GM23248 (cell line): ENCODE measurements at places on chromosomes 12 and 14. TPM values are rescaled to one million over a fixed set of nuclear protein-coding genes. Genes with fewer than 3 reads are reported as not detected.

DNA sequence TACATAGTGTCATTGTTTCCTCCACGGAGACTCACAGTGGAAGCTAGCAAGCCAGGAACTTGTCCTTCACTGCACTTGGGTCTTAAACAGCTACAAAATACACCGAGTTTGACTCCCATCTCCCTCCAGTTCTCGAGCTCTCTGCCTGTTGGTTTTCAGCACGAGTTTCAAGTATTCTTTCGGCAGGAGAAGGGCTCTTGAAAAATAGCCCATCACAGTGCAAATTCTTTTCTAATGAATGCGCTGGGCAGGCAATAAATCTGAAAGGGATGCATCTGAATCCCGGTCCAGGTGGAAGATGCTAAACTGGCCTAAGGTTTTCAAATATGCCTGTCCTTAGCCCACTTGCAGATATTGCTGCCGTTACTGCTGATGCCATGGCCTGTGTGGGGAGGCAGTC is 173.9 kb downstream of the CACNA1C start:
- H3K4me1 ChIP-seq, result peaks cover 17% of the 10 kb centered on the region
- H3K27me3 ChIP-seq, result no peaks in the 10 kb centered on the region
- DNase-seq, result peak; percentile 22
- H3K27ac ChIP-seq, result no peak overlapping the region

DNA sequence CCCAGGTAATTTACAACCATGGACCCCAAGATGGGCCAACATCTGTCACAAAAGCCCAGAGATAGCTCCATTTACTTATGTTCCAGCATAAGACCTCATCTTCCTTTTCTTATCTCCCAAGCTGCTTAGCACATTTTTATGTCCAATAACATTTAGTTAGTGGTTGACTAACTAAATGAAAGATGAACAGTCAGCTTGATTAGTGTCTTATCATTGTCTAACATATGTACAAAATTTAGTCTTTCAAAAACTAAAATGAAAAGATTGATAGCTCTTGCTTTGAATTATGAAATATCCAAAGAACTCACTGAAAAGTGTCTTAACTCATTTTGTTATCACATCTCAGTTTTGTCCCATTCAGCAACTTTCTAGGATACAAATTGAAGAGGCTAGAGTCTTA is 163.1 kb upstream of the EGLN3 start:
- peaks cover 13% of the 10 kb centered on the region; the same call in 1 of the 2 replicates for H3K4me1 ChIP-seq
- 0 out of 2 replicates have a peak, but pooled peaks cover 6% of the 10 kb centered on the region for H3K27me3 ChIP-seq
- H3K27ac ChIP-seq, result no peak overlapping the region
- DNase-seq, result no peak
- no peaks in the 10 kb centered on the region for H3K36me3 ChIP-seq

SLC25A47 gene
- total RNA-seq, result not detected in 2 replicates

DNA sequence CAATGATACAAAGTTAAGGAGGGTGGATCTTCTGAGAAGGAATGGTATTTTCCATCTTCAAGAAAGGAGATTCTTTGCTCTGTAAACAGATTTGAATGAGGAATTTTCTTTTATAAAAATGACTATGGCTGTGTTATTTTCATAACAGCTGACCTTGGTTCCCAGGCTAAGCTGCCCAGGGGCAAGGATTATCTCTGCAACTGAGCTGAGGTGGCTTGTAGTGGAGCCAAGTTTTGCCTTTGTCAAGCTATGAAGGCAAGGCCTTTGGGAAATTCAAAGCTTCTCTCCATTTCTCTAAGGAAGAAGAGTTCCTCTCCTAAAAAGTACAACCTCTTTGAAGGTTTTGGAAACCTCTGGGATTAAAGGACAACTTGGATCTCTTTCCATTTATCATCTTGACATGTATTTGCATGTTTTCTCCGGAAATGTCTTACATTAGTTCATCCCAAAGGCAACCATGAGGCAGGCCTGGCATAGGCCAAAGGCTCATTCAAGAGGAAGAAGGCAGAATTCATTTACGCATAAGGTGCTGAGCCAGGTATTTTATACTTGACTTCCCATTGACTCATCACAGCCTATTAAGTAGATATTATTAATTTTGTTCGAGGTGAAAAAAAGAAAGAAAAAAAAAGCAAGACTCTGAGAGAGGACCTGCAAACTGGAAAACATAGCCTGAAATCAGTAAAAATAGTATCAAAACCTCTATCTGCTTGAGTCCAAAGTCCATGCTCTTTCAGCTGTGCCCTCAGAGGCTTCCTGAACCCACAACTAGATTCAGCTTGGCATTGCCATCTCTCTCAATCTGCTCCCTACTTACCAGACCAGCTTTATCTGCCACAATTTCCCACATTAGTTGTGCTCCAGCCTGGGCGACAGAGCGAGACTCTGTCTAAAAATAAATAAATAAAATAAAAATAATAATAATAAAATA is 24.0 kb upstream of the CKAP4 start:
- no peak overlapping the region for H3K4me3 ChIP-seq
- H3K4me1 ChIP-seq, result no peaks in the 10 kb centered on the region
- no peak overlapping the region for H3K27ac ChIP-seq

- no peak overlapping the region for H3K4me3 ChIP-seq
- no peak overlapping the region for H3K27ac ChIP-seq
- H3K4me1 ChIP-seq, result peaks cover 19% of the 10 kb centered on the region
These were observed 46.1 kb upstream of the PTPRO start for GRCh38 chr12:15276088-15276698.

SIRT4 gene
- total RNA-seq, result not detected in 2 replicates

FITM1 gene
- total RNA-seq, result not detected in 2 replicates

- no peaks in the 10 kb centered on the region for H3K27me3 ChIP-seq
- no peaks in the 10 kb centered on the region for H3K36me3 ChIP-seq
- H3K4me1 ChIP-seq, result no peaks in the 10 kb centered on the region
- peak; percentile 54 for DNase-seq
These were observed 732 bp downstream of the SLC25A29 start for GRCh38 chr14:100305324-100306100.

GRCh38 chr12:120870415-120870814 is 33.7 kb downstream of the SPPL3 start:
- no peaks in the 10 kb centered on the region for H3K36me3 ChIP-seq
- no peaks in the 10 kb centered on the region for H3K27me3 ChIP-seq
- DNase-seq, result no peak
- no peak overlapping the region for H3K27ac ChIP-seq
- H3K4me3 ChIP-seq, result no peak overlapping the region

GZMH gene
- not detected in 2 replicates for total RNA-seq

SPTLC2 gene
- total RNA-seq, result 45.6 and 50.2 TPM in 2 replicates

GRCh38 chr14:66087231-66087630 is 398.9 kb upstream of the CCDC196 start:
- peak; percentile 81 for DNase-seq
- no peaks in the 10 kb centered on the region for H3K27me3 ChIP-seq
- H3K27ac ChIP-seq, result peak overlapping the region; percentile 5; the same call in 1 of the 2 replicates
- H3K4me3 ChIP-seq, result no peak overlapping the region
- no peaks in the 10 kb centered on the region for H3K36me3 ChIP-seq

GRCh38 chr12:90987520-90987919 is 17.3 kb downstream of the EPYC start:
- DNase-seq, result no peak
- H3K4me3 ChIP-seq, result no peak overlapping the region
- H3K36me3 ChIP-seq, result no peaks in the 10 kb centered on the region

- H3K27ac ChIP-seq, result no peak overlapping the region
- no peaks in the 10 kb centered on the region for H3K27me3 ChIP-seq
- H3K36me3 ChIP-seq, result no peaks in the 10 kb centered on the region
- H3K4me3 ChIP-seq, result no peak overlapping the region
These were observed 364.8 kb downstream of the TMEM121 start for GRCh38 chr14:105891221-105891602.

DNA sequence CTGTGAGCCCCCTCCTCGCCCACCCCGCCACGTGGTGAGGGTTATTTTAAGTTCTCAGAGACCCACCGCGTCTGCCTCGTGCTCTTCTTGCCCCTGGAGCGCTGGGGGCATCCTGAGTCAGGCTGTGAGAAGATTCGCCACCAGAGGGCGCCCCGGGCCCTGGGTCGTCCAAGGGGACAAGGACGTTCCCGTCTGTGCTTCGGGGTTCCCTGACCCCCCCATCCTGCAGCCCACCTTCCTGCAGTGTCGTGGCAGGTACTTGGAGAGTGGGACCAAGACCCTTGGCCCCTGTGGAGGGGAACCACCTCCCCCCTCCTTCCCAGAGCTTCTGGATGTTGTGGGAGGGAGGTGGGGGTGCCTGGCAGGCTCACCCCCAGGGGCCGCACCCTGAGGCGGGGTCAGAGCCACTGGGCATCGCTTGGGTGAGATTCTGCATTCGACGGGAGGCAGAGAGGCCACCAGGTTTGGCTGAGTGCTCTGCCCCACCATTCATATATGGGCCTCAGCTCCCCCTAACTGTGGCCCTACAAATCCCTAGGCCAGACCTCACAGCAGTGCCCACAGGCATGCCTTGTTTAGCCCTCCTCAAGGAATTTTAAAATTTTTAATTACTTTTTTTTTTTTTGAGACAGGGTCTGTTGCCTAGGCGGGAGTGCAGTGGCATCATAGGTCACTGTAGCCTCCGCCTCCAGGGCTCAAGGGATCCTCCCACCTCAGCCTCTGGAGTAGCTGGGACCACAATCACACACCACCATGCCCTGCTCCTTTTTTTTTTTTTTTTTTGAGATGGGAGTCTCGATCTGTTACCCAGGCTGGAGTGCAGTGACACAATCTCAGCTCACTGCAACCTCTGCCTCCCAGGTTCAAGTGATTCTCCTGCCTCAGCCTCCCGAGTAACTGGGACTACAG is 17.0 kb downstream of the RHOF start:
- no peak overlapping the region for H3K27ac ChIP-seq
- H3K4me1 ChIP-seq, result no peaks in the 10 kb centered on the region

- H3K4me3 ChIP-seq, result no peak overlapping the region
- H3K36me3 ChIP-seq, result no peaks in the 10 kb centered on the region
- no peaks in the 10 kb centered on the region for H3K4me1 ChIP-seq
- no peak for DNase-seq
- no peak overlapping the region for H3K27ac ChIP-seq
- no peaks in the 10 kb centered on the region for H3K27me3 ChIP-seq
These were observed 88.8 kb upstream of the NOS1 start for GRCh38 chr12:117450209-117450608.

KRT71 gene
- not detected in 2 replicates for total RNA-seq

TSPAN8 gene
- not detected in 2 replicates for total RNA-seq

RFLNA gene
- total RNA-seq, result 4.6 and 4.9 TPM in 2 replicates

DNA sequence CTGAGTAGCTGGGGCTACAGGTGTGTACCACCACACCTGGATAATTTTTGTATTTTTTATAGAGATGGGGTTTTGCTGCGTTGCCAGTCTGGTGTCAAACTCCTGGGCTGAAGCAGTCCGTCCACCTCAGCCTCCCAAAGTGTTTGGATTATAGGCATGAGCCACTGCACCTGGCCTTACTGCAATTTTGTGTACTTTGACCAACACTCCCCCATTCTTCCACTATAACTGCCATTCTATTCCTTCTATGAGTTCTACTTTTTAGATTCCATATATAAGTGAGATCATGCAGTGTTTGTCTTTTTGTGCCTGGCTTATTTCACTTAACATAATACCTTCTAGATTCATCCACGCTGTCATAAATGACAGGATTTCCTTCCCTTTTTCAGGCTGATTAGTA is 199.1 kb downstream of the NUBPL start:
- no peak overlapping the region for H3K4me3 ChIP-seq
- H3K27me3 ChIP-seq, result no peaks in the 10 kb centered on the region
- H3K4me1 ChIP-seq, result no peaks in the 10 kb centered on the region
- no peak for DNase-seq
- no peak overlapping the region for H3K27ac ChIP-seq
- no peaks in the 10 kb centered on the region for H3K36me3 ChIP-seq

GPX2 gene
- total RNA-seq, result not detected in 2 replicates

GRCh38 chr12:4225571-4225970 is 48.0 kb upstream of the CCND2 start:
- H3K4me3 ChIP-seq, result no peak overlapping the region
- no peak for DNase-seq
- H3K4me1 ChIP-seq, result no peaks in the 10 kb centered on the region
- H3K27ac ChIP-seq, result no peak overlapping the region
- no peaks in the 10 kb centered on the region for H3K27me3 ChIP-seq

- no peak for DNase-seq
- no peaks in the 10 kb centered on the region for H3K4me1 ChIP-seq
- H3K4me3 ChIP-seq, result no peak overlapping the region
These were observed 17.5 kb upstream of the GPR132 start for GRCh38 chr14:105082703-105083102.

DNA sequence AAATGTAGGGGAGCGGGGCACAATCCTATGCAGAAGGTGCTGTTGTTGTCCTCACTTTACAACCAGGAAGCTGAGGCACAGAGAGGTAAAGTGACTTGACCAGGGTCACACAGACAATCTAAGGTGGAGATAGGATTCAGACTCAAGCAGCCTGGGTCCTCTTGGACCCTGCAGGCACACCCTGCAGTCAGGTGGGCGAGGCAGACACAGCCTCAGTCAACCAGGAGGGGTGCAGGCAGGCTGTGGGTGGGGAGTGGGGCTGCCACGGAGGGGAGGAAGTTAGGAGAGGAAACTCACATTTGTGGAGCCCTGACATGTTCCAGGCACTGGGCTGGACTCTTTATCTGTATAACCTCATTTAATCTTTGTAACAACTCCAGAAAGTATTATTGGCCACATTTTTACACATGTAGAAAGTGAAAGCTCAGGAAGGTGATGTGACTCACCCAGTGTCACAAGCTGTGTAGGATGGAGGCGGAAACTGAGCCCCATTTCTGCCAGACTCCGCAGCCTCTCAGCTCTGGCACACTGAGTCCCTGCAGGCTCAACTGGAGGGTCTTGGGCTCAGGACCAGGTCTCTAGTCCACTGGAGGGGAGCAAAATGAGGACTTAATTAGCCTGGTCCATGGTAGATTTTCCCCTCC is 24.9 kb upstream of the CHGA start:
- H3K36me3 ChIP-seq, result no peaks in the 10 kb centered on the region
- H3K27me3 ChIP-seq, result peaks cover 18% of the 10 kb centered on the region
- no peak overlapping the region for H3K4me3 ChIP-seq
- DNase-seq, result peak; percentile 10

GRCh38 chr12:13941258-13942249 is 39.8 kb downstream of the GRIN2B start:
- DNase-seq, result peak; percentile 80
- no peak overlapping the region for H3K4me3 ChIP-seq
- H3K27ac ChIP-seq, result no peak overlapping the region
- no peaks in the 10 kb centered on the region for H3K4me1 ChIP-seq

DNA sequence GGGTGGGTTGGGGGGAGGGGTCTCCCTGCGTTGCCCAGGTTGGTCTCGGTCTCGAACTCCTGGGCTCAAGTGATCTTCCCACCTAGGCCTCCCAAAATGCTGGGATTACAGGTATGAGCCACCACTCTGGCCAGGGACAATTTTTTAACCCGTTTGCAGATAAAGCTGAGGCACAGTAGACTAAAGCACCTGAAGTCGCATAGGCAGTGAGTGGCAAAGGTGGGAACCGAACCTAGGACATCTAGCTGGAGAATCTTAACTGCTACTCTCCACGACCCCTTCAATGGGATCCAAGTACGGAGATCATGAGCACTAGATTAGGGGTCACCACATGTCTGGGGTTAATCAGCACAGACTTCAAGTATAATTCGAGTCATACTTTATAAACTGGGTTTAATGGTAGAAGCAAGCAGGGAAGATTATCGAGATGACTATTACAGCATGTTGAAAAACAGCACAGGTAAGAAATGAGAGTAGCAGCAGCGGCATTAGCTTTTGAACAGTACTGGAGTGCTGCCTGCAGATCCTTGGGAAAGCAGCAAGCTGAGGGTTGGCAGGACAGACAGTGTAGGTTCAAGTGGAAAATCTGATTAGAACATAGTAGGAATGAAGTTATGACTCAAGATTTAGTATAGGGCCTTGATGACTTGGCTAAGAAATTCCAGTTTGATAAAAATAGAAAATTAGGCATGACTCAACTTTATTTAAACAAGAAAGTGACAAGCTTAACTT is 23.9 kb downstream of the NID2 start:
- H3K4me3 ChIP-seq, result peak overlapping the region; percentile 20; the same call in 1 of the 2 replicates
- peak overlapping the region; percentile 84 for H3K27ac ChIP-seq
- H3K27me3 ChIP-seq, result no peaks in the 10 kb centered on the region
- H3K4me1 ChIP-seq, result peaks cover 32% of the 10 kb centered on the region
- peak; percentile 97 for DNase-seq
- H3K36me3 ChIP-seq, result peaks cover 3% of the 10 kb centered on the region; the same call in 1 of the 2 replicates

LUM gene
- total RNA-seq, result 556 and 573 TPM in 2 replicates
